ENCODE measurements at places on chromosomes 1 and 21.

DNA sequence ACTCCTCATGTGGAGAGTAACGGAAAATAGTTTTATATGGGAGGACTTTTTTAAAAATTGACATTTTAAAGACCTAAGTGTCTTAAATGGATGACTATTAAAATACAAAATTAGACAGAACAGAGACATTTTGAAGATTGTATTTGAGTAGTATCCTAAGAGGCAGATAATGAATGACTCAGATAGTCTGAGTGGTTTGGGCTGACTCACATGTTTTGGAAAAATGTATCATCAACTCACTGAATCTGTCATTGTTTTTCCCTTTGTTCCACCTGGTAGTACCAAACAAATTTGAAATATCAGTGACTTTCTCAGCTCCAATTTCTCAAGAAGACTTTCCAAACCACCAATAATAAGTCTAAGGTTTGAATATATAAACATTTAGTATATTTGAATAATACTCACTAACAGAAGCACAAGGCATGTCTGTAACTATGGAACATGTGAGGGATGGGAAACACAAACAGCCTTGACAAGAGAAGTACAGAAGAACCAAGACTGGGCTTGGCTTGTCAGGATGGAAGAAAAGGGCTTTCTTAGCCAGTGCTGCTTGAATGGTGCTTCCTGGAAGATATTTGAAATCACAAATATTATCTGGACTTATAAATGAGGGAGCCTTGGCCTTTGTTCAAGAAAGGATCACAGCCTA, 90.6 kb downstream of the SGIP1 start:
- DNase-seq = no peak

- DNase-seq = no peak
These were observed 160.9 kb downstream of the PBX1 start for GRCh38 chr1:164719676-164720439.

DNA sequence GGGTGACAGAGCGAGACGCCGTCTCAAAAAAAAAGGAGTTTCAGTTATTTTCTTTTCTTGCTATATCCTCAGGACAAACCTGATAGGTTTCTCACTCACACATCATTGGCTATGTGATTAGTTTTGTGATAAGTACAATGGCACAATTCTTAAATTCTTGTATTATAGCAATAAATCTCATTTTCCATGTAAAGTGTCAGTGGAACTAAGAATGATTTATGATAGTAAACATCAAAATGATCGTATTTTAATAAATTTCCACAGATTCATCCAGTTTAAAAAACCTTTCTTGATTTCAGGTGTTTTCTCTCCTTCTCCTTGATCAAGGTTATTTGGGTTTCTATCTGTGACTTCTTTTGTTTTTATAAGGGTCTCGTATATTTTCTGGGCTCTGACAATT, 3.5 kb downstream of the DNAJC28 start:
- DNase-seq = no peak

DNA sequence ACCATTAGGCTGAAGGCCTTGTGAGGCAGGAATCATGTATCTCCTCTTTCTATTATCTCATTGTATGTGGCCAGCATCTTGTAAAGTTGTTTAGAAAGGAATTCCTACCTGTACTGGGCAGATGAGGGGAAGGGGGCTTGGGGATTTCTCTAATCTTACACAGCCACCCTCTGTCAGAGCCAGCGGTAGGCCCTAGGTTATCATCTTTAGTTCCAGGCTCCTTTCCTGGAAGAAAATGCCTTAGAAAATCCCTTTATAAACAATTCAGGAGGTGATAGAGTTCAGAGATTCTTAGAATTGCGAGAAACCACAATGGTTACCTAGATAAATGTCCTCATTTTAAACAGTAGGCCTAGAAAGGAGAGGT, 35.2 kb downstream of the DPT start:
- DNase-seq = no peak

DNA sequence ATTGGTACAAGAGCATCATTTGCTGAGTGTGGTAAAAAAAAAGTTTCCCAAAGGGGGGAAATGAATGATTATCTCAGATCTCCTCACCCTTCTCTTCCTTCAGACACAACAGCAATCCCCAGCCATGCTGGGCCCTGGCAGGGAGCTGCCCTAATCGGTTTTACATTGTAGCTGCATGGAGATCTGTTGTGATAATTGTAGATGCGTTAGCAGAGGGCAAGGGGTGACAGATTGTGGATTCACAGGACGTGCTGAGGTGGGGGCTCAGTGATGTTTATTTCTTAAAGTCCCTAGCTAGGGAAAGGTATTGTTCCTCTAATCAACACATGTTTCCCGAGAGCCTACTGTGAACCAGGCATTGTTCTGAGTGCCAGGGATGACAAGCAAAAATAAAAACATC, 304.1 kb downstream of the PBX1 start:
- no peak for DNase-seq

- DNase-seq = no peak
These were observed 47.0 kb downstream of the EXO1 start for GRCh38 chr1:241895013-241895412.

- no peak for DNase-seq
These were observed 19.4 kb upstream of the SLAMF6 start for GRCh38 chr1:160542303-160542945.

DNA sequence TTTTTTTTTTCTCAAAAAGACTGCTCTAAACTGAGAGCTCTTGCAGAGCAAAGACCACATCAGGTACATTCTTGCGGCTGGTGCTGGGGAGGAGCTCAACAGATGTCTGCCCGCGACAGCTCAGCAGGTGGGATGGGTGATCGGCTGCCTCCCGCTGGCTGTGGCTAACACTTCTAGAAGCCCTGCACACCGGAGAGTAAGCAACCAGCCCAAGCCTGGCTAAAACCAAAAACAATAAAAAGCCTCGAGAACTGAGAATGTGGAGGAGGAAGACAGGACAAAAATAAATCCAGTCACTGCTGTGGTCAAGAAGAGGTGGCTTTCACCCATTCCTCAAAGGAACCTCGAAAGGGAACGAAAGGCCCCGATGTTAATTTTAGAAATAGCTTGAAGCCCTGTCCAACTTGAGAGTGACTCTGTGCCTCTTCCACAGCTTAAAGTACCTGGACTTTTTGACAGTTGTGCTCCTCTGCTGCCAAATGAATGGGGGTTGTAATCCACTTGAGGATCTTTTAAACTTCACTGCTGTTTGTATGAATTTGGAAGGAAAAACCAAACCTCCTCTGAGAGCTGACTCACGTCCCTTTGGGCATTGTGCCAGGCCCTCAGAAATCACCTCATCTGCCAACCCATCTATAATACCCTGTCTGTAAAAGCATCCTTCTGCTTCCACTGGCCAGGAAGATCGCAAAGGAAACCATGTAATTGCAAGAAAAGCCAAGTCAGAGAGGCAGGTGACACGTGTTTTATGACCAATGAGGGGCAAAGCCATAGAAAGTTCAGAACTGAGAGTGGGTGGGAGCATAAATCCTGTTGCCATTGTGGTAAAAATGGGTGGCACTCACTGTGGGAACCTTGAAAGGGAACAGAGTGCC, 78.6 kb downstream of the KCNN3 start:
- peak; percentile 66 for DNase-seq

GRCh38 chr1:30788580-30789387, 31.2 kb upstream of the LAPTM5 start:
- DNase-seq = no peak

GRCh38 chr1:74586253-74586897, 74.0 kb upstream of the LRRC53 start:
- no peak for DNase-seq

GRCh38 chr1:84101204-84101603, 42.9 kb upstream of the PRKACB start:
- no peak for DNase-seq

DNA sequence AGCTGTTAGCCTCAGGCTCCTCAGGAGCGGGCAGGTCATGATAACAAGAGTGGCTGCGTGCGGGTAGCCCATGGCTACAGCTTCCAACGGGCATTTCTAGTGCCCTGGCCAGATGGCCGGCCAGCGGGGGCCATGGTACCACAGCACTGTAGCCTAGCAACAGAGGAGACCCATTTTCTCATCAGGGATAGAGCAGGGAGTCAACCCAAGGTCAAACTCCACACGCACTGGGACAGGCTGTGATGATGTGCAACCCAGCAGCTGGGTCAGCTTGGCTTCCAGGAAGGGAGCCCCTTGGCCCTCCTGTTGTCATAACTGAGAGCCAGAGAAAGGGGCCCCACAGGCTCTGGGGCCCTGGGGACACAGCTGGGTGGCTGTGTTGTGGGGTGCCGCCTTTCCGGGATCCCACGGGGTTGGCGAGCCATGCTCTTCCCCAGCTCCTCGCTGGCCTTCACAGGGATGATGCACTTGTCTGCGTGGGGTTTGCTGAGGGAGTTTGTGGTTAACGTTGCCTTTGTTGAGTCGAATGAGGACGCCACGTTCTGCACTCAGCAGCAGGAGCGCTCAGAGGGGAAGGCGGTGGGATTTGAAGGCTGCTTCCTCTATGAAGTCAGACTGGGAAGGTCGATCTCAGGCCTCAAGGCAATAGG, 46.3 kb downstream of the COL18A1 start:
- no peak for DNase-seq

DNA sequence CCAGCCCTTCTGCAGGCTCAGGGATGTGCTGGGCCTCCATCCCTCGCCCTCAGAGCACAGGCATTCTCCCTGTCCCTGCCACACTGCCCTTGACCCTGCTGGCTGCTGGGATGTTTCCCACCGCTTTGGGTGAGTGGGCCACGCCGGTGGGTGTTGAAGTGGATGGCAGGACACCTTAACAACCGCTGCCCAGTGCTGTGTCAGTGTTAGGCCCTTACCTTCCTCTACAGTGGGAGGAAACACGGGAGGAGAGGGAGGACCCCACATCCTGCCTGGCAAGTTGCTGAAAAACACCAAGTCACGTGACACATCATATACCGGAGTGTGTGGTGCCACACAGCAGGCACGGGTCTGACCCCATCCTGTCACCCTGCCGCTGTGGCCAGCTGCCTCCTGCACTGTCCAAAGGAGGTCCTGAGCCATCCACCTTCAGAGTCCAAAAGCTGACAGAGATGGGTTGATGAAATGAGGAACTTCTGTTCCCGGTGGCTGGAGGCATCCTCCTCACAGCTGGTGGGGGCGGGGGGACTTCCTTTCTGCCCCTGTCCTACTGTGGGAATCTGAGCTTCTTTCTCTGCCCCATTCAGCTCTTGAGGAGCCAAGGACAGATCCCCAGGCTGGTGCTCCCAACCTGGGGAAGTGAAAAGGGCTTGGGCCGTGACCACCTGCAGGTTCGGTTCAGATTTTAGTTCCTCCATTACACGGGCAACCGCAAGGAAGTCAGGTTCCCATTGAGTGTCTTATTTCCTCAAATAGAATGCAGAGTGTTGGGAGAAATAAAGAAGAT, 3.2 kb upstream of the THEMIS2 start:
- no peak for DNase-seq

DNA sequence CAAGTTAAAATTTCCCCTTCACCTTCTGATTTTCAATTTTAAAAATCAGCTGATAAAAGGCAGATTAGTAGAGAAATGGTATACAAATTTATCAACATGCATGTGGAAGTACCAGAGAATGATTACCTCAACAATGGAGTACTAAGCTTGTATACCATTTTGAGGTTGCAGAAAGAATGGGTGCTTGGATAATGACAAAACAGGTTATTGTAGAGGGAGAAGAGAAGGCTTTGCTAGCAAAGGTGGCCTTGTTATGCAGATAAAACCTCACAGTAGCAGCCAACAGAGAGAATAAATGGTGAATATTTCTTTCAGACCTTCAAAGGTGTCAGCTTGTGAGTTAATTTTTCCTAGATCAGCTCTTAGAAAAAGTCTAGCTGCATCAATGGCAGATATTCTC, 1174.9 kb upstream of the ADGRL4 start:
- DNase-seq = no peak

DNA sequence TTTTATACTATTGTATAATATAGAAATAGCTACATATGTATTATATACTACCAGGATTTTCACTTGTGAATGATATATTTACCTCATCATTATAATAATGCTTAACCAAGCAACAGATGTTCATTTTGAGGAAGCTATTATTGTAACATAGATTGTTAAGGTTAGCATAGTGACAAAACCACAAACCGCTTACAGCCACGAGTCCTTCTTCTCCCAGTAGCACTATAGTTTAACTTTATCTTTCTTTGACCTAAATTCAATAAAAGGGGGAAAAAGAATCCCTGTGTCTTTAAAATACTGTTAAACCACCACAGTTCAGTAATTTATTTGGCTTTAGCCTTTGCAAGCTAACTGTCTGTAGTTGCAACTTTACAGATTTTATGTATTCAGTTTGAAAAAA, 1039.4 kb upstream of the B3GALT2 start:
- DNase-seq = no peak

- no peak for DNase-seq
These were observed 11.5 kb upstream of the COL16A1 start for GRCh38 chr1:31715087-31715872.

DNA sequence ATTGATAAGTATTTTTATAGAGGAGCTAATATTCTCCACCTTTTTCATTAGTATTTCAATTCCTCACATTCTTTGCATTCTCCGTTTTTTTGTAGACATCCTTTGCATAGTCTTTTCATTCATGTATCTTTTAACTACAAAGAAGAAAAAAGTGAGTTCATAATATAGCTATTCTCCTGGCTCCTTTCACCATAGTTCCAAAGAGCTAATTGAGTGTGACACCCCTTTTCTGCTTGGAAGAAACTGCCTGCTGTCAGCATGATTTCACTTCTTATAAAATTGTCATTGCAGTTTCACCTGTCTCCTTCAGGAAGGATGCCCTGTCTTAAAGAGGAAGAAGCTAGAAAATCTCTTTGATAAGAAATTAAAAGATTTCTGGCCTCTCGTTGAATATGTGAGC, 991.1 kb downstream of the KCNT2 start:
- DNase-seq = no peak

DNA sequence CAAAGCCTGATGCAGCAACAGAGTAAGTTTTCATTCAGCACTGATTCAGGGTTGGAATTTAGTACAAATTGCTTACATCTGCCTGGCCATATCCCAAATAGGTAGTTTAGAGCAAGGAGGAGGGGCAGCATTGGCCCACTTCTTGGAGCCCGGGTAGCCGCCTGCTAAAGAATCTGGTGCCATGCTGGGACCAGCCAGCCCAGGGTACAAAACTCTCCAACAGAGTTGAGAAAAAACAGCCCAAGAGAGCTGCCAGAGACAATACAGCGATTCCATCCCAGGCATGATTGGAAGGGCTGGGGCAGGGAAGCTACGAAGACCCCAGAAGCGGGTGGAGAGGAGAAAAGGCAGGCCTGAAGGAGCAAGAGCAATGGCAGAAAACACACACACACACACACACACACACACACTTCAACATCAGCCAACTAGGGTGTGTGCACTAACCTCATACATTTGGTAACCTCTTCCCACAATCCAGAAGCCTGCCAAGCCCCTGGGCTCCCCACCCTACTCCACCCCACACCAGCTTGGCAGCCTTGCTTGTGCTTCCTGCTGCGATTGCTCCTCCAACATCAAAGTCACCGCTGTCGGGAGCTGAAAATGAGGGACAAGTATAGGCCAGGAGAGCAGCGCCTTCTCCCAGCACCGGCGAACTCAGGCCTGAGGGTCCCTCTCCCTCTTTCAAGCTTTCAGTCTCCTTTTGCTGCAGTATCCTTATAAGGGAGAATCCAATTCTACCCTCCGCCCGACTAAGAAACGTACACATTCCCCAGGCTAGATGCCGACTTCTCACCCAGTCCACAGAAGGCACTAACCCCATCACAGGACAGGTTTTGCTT, 1.2 kb downstream of the PIK3C2B start:
- peak; percentile 28 for DNase-seq

GRCh38 chr1:60969971-60970509, 112.3 kb upstream of the NFIA start:
- DNase-seq = peak; percentile 22

- no peak for DNase-seq
These were observed 80.0 kb downstream of the LHX4 start for GRCh38 chr1:180310095-180310494.

All from DMS79 (cell line).